Stimulated activated CD4-positive, alpha-beta T cell treated with anti-CD3 and anti-CD28 coated beads, Interleukin-4, amount 100 ng/mL, for 24 hours (primary cell): ENCODE measurements at places on chromosomes 1 and 21.
A peak's percentile ranks its signal among the peaks of the same experiment; 100 is the strongest.

DNA sequence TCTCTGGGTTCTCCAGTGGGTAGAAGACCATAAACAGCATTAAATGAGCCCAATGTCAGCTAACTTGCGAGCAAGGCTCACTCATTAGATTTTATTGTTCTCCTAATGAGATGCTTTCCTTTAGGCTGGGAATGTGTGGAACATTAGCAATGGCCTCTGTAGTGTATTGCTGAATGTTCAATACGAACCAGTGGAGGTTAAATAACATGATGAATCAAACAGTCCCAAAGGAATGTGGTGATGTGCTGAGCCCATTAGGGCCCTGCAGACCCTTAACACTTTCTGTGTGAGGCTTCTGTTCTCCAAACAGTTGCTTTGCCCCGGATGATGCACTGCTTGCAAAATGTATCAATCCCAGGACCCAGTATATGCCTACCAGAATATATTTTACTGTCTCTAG lies 225.5 kb downstream of the ATG4C start:
- DNase-seq = no peak

- DNase-seq = no peak
Observed at GRCh38 chr1:151284013-151284577, 2.0 kb downstream of the ZNF687 start.

GRCh38 chr1:168167806-168168205 lies 11.0 kb upstream of the TIPRL start:
- no peak for DNase-seq

DNA sequence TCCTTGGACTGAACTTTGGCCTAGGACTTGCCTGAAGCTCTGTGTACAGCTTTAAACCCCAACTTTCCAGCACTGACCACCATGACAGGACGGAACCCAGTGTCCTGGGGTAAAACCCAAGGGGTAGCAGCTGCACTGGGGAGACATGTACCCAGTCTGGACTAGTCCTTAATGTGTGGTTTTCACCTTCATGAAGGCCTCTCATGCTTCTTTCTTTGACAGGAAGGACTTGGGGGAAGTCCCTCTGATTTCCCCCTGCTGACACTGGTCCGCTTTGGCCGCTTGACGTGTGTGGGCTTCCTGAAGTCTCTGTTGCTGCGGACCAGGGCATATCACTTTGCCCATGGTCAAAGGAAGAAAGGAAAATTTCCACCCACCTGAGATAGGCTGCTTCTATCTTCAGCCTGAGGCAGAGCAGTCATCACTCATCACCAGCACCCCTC lies 66.3 kb upstream of the PRDX6 start:
- no peak for DNase-seq

- no peak for DNase-seq
Observed at GRCh38 chr1:14866911-14867612, 268.6 kb downstream of the KAZN start.

- no peak for DNase-seq
Observed at GRCh38 chr1:156115514-156116374, 1.2 kb downstream of the LMNA start.

DNA sequence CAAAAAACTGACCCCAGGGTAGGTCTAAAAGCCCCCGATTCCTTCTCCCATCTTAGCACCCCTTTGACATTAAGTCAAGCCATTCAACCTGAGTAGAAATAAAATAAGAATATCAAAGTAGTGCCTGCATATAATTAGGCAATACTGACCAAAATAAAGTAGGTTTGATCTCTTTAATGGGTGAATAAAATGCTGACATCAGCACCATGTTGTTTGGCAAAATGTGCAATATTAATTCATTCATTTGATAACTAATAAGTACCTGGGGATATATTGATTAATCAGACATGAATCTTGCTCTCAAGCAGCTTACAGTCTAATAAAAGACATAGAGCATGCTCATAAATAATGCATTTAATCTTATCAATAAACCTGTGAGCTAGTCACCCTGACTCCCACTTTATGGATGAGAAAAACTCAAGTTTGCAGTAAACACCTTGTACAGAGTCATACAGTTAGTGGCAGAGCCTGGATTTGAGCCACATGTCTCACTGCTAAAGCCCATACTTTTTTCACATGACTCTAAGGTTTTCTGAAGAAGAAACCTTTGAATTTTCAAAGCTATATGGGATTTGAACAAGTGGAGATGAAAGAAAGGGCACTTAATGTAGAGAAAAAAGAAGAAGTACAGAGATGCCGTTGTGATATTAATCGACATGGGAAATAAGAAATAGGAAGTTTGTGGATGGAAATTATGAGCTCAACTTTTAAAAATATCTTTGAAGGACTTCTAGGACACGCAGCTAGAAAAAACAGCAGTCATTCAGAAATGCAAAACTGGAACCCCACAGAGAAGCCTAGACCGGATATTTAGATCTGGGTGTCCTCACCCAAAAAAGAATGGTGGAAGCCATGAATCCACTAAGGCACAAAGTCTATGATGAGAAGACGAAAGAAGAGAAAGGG lies 183.9 kb downstream of the TOMM20 start:
- DNase-seq = no peak

DNA sequence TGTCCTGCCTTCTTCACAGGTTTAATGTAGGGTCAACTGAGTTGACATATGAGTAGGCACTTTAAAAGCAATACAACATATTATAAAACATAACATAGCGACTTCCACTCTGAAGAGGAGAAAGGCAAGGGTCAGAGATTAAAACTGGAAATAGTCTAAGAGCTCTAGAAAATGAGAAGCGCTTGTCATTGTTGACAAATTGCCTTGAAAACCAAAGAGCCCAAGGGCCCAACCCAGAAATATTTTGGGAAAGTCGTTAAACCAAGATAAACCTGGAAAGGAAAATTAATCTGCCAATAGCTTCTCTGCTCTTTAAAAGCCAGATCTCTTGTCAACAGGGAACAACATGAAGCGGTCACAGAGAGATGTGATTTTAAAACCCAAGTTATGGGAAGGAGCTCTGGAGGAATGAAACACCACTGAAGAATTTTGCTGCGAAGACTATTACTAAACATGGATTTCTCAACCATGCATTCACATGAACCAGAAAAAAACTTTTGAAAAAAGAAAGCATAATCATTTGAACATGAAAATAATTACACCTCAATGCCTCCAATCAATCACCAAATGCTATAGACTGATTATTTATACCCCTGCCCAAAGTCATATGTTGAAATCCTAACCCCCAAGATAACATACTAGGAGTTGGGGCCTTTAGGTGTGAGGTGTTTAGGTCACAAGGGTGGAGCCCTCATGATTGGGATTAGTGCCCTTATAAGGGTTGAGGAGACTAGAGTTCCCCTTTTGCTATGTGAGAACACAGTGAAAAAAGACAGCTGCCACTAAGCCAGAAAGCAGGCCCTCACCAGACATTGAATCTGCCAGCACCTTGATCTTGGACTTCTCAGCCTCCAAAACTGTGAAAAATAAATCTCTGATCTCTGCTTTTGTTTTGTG lies 33.0 kb upstream of the MTF1 start:
- DNase-seq = no peak

GRCh38 chr1:214385428-214385827 lies 104.5 kb downstream of the SMYD2 start:
- no peak for DNase-seq

- DNase-seq = no peak
Observed at GRCh38 chr1:83029050-83029449, 969.9 kb downstream of the TTLL7 start.

GRCh38 chr1:96313216-96313615 lies 408.4 kb upstream of the PTBP2 start:
- DNase-seq = no peak

DNA sequence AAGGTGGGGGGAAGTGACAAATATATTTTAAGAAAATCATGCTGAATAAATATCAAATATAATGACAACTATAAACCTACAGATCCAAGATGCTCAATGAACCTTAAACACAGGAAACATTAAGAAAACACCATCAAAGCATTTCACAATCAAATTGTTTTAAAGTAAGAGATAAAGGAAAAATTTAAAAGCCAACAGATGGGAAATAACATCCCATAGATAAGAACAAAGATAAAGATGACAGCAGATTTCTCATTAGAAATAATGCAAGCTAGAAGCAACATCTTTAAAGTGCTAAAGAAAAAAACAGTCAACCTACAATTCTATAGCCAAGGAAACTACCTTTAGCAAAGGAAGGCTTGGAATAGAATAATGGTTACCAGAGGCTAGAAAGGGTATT lies 17.8 kb downstream of the MCOLN3 start:
- no peak for DNase-seq

GRCh38 chr1:190159146-190159545 lies 318.5 kb downstream of the BRINP3 start:
- DNase-seq = no peak

DNA sequence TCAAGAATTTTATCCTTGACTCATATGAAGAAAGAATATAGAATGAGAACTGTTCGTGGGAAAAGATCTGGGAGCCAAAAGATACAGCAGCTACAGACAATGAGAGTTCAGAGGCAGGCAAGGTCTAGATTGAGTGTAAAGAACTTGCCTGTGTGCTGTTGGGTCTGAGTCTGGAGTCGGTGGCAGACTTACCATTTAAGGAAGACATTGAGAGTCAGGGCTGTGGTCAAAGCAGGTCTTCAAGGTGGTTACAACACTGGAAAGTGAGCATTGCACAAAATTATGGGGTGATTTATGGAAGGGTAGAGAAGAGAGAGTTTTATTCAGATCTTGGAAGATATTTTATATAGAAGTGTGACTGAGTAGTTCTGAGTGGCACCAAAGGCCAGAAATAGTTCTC lies 80.6 kb downstream of the TBX19 start:
- no peak for DNase-seq

DNA sequence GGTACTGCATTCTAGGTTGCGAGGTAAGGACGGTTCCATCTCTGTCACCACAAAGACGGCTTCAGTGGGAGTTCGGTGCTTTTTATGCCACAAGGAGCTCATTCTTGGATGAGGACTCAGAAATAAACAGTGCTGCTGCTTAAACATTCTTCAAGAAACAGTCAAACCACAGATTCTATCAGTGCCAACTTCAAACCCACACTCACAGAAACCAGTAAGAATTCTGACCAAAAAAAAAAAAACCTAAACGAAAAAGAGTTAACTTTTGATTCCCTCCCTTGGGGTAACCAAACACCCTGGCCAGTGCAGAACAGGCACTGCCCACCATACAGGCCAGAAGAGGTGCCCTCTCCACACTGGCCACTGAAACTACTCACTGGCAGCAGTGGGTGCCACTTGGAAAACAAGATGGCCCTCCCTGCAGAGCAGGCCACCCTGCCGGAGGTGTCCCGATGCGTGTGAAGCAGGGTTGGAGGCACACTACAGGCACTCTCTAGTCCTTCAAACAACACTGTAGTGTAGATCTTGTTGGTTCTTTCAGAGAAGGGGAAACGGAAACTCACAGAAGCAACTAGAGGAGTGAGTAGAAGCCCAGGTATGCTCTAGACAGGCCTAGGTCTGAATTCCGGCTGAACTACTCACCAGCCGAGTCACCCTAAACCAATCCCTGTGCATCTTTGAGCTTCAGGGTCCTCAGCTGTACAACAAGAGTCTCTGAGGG lies 87.3 kb upstream of the TLR5 start:
- peak; percentile 41 for DNase-seq

DNA sequence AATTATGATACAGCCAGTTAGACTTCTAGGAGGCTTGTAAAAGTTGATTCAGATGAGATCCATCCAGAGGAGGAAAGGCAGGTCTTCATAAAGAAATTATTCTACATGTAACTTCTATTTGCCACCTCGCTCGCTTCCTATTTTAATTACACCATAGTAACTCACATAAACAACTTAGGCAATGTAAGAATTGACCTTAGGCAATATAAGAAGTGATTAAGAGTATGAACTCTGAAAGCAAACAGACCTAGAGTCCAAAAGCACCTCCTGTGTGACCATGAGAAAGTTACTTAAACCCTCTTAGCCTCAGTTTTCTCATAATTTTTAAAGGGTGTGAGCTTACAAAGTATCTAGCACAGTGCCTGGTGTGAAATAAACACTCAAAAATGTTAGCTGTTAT lies 192.7 kb upstream of the NFIA start:
- DNase-seq = no peak

- no peak for DNase-seq
Observed at GRCh38 chr1:20220036-20220435, 33.7 kb upstream of the PLA2G2C start.

DNA sequence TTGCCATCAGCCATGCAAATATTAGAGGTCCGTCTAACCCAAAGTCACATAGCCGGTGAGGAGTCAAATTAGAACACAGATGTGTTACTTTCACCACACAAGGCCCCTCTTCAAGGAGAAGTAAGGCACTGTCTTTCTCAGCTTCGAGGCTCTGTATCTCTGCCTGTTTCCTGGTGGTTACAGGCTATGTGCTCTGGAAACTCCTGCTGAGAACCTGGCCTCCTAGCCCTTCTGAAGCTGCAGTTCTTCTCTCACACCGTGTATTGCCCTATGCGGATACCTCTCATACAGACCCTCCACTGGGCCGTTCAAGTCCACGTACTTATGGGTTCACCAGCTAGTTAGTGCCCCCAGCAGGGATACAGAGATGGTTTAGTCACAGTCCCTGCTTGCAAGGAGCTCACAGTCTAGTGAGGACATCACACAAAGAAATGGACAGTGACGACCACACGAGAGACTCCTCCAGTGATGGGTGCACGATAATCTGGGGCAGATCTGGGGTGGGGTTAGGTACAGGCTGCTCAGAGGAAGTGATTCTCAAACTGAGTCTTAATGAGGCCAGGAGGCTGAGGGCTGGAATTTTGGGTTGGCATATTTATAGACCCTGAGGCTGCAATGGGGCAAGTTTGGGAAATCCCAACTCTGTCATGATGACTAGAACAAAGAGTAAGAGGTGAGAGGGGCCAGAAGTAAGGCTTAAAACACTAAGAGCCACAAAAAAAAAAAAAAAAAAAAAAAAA lies 22.8 kb upstream of the ELOA start:
- peak; percentile 31 for DNase-seq

GRCh38 chr1:206742719-206743383 lies 27.7 kb upstream of the IL19 start:
- DNase-seq = peak; percentile 37

GRCh38 chr1:188708795-188709535 lies 1768.7 kb downstream of the BRINP3 start:
- no peak for DNase-seq

GRCh38 chr1:156118177-156118868 lies 3.8 kb downstream of the LMNA start:
- DNase-seq = no peak

DNA sequence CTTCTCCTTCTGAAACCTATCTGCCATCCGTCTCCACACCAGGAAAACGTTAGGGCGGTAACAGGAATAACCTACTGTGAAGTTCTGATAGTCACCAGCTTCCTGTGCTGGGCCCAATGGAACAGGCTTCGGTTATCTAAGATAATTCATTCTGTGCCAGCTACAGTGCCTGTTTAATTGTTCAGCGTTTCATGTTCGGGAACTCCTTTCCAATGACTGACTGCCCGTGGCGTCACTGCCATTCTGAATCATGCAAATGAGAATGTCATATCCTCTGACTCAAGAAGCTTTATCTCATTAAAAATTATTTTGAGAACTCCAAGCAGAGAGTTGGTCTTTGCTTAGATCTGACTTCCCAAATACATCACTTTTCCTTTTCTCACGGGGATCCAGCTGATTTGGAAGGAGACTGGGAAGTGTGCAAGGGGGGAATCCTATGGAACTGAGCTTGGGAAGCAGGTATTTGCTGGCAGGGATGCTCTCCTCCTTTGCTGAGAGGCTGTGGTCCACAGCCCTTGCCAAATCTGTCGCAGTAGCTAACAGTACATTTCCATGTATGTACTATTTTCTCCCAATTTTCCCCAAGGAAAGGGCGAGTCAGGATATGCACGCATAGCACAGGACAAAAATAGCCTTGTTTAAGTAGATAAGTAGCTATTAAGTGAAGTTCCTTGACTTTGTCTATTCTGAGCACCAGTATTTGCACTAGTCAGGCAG lies 358.7 kb downstream of the LTN1 start:
- no peak for DNase-seq

- DNase-seq = no peak
Observed at GRCh38 chr1:24047110-24047477, 64.8 kb downstream of the MYOM3 start.
